ENCODE measurements at places on chromosomes 3 and 15.

DNA sequence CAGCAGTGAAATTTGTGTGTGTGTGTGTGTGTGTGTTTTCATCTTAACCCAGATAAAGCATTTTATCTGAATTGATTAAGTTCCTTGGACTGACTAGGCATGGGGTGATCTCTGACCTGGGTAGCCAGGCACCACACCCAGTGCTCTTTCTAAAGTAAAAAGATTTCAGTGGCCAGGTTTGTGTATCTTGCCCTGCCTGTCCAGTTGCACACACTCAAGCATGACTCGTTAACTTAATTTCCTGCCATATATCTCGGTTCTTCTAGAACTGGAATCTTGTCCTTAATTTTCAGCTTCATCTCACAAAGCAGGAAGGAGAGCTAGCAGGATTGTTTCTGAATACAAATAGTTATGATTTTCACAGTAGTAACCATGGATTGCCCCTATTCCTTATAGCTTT, 17.0 kb downstream of the TM4SF18 start:
- no peak for DNase-seq

GRCh38 chr15:88844749-88845386, 41.6 kb downstream of the ACAN start:
- no peak for DNase-seq

DNA sequence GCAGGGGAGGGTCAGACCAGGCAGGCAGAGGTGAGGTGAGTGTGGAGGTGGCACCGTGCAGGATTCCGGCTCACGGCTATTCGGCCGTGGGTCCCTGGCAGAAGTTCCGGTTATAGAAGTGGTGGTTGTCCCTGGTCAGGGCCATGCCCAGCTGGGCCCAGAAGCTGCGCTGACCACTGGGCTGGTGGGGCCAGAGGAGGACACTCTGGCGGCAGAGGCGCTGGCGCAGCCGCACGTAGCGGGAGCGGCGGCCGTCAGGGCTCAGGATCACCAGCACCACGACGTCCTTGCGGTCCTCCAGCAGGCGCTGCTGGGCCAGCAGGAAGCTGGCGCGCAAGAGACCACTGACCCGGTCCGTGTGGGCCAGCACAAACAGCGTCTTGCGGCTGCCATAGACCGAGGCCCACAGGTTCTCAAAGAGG, 4.3 kb downstream of the TLR9 start:
- no peak for DNase-seq

GRCh38 chr15:26974120-26974780, 3.3 kb downstream of the GABRG3 start:
- DNase-seq, result no peak

DNA sequence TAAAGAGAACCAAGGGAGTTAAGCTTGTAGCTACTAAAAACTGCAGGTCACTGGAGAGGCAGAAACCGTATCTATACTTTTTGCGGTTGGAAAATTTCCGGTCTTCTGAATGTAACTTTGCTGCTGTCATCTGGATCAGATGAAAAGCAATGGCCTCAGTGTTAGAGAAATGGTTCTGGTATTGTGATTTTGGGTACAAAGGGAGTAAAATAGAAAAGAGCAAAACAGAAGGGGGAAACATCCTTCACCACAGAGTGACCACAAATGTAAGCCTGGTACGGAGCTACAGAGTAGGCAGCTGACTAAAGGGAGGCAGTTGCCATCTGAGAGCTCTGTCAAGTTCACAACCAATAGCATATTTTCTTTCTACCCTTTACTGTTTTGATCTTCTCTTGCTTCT, 5.6 kb downstream of the CD96 start:
- DNase-seq, result no peak
